K562 (cell line): ENCODE measurements at places on chromosomes 2 and 18. TPM values are rescaled to one million over a fixed set of nuclear protein-coding genes. Genes with fewer than 3 reads are reported as not detected.

- no peak for DNase-seq
Measured at GRCh38 chr18:61201511-61201910, 131.7 kb upstream of the CDH20 start.

GRCh38 chr2:113169002-113169530 lies 4.7 kb upstream of the PSD4 start:
- DNase-seq = no peak

GRCh38 chr2:179985163-179985820 lies 21.8 kb downstream of the CWC22 start:
- no peak for DNase-seq

Gene SERPINB3
- not detected in 2 replicates for polyA plus RNA-seq

DNA sequence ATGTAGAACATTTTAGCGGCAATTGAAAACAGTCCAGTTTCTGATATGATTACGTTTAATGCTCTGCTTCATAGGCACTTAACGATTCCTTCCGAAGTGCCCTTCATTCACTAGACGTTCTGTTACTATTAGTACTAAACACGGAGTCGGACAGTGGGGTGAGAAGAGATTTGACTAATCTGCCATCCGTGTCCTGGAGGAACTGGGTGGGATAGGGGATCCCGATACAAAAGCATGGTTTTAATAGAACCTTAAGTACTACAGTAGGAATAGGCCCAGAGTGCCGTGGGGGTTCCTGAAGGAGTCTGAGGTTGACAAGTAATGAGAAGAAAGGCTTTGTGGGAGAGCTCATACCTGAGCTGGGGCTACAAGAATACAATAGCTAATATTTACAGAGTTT lies 631 bp downstream of the MORN2 start:
- no peak for DNase-seq

GRCh38 chr2:127418300-127419111 lies at the start of gene PROC:
PROC (plus strand) TSS chr2:127418427; CDS start chr2:127419943, 1,516 bp downstream.
- no peak for DNase-seq
